NCI-H2081 (cell line): ENCODE measurements at places on chromosomes 2 and 18.

DNA sequence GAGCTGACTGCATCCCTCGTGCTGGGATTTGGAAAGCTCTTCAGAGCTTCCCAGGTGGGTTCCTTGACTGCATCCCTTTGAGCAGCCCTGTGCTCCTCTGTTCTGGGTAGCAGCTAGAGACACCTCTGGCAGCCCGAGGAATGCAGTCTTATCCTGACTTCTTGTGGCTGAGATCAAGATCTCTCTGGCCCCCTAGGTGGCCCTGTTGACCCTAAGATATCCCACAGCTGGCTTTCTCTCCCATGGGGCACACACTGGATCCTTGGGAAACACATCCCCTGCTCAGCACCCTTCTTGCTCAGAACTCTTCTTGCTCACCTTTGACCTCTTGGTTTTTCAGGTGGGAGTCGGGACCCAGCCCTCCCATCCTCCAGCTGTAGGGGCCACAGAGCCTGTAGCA is 237.2 kb downstream of the TSN start:
- no peak for DNase-seq

DNA sequence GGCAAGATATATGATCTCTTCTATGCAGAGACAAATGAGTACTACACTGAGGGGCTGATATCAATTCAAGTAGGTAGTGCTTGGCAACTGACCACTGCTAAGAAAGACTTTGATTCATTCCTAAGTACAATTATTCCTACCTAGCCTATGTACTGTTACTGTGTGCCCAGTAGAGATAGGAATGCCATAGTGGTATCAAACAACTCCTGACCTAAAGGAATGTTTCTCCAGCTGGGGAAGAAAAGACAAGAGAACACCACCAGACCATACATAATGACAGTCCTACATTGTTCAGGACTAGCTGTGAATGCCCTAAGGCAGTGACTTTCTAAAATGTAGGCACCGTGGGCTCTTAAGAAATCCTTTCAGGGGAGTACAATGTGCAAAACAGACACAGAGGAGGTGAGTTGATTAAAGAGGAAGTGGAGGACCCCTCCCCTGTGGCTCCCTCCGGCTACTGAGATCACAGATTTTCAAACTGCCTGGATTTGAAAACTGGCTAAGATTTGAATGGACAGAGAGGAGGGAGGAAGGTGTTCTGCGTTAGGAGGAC is 89.1 kb downstream of the ANTXR1 start:
- DNase-seq, result no peak

DNA sequence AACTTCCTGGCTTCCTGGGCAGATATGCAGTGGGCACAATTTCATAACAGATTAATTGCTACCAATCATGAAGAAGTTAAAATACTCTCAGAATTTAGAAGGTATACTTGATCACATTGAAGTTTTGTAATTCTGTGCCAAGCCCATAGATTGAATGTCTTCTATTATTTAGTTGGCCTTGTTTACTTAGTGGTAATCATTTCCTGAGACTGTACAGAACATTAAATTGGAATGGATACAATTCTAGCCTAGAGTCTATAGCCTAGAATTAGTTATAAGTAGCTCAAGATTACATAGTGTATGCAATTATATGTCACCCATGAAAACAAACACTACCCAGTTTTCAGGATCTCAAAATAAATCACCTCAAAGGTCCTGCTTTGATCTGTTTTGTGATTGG is 615.8 kb downstream of the XIRP2 start:
- DNase-seq, result peak; percentile 45

- DNase-seq, result peak; percentile 44
These were observed 46.2 kb downstream of the PARD6G start for GRCh38 chr18:80200932-80201672.

GRCh38 chr2:202510911-202511310 is 123.9 kb upstream of the FAM117B start:
- DNase-seq, result no peak

GRCh38 chr18:45119876-45120275 is 439.2 kb downstream of the SETBP1 start:
- DNase-seq, result no peak

DNA sequence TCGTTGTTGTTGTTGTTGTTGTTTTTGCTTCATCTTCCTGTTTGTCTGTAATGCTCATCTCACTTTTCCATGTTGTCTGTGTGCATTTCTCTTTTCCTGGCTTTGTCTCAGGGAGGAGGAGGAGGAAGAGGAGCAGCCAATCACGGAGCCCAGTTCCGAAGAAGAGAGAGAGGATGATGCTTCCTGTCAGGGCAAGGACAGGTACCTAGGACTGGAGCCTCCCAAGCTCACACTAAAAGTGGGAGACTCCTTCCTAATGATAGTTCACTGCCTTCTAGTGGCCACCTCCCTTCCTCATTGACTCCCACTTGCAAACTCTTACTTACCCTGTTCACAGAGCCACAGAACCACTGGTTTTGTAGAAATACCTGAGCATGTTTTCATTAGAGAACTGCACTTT is 179.6 kb downstream of the TPGS2 start:
- no peak for DNase-seq

DNA sequence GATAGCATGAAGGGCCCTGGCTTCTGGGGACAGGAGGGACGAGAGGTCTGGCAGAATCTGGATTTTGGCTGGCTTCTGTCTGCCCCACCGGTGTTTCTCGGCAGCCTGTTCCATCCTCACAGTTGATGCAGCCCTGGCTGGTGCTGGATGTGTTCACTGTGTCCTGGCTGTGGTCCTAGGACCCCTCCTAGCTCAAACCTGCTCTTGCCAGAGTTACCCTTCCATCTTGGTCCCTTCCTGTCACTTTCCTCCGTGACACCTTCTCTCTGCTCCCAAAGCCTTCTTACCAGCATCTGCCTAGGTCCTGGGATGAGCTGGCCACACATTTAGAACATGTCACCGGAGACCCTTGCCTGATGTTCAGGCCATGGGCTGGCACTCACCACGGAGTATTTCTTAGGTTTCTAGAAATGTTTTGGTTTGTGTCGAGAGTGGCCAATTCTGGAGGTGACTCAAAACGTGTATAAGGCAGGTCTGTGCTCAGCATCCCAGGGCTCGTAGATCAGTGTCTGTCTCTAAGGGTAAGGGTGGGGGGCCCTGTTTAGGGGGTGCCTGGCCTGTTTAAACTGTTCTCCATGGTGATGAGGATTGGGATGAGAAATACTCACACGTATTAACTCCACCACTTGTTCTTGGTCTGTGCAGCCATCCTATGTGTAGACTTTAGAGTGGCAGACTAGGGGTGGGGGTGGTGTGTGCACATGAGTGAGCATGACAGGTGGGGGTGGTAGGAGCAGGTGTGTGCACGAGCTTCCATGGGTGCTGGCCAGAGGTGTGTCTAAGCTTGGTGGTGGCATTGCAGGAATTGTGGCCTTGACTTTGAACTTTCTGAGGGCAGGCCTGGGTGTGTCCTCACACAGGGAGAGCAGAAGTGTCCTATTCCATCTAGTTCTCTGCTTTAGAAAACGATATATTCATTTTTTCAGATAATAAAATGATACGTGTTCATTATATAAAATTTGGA is 162.7 kb downstream of the DYSF start:
- no peak for DNase-seq

- DNase-seq, result no peak
These were observed 102.3 kb upstream of the SMAD7 start for GRCh38 chr18:49052891-49053644.

GRCh38 chr18:45482286-45482685 is 133.0 kb upstream of the SLC14A2 start:
- DNase-seq, result no peak

GRCh38 chr2:216880509-216881184 is 20.8 kb upstream of the TNP1 start:
- no peak for DNase-seq

GRCh38 chr2:168740360-168740759 is 62.1 kb upstream of the NOSTRIN start:
- no peak for DNase-seq

- DNase-seq, result no peak
These were observed 29.9 kb downstream of the CYP26B1 start for GRCh38 chr2:72117718-72118117.

- DNase-seq, result no peak
These were observed 224.2 kb downstream of the NUP35 start for GRCh38 chr2:183348492-183348891.

GRCh38 chr2:33304032-33304864 is 172.2 kb upstream of the RASGRP3 start:
- peak; percentile 61 for DNase-seq

- DNase-seq, result peak; percentile 86
These were observed 891 bp upstream of the FTCDNL1 start for GRCh38 chr2:199851883-199852282.

DNA sequence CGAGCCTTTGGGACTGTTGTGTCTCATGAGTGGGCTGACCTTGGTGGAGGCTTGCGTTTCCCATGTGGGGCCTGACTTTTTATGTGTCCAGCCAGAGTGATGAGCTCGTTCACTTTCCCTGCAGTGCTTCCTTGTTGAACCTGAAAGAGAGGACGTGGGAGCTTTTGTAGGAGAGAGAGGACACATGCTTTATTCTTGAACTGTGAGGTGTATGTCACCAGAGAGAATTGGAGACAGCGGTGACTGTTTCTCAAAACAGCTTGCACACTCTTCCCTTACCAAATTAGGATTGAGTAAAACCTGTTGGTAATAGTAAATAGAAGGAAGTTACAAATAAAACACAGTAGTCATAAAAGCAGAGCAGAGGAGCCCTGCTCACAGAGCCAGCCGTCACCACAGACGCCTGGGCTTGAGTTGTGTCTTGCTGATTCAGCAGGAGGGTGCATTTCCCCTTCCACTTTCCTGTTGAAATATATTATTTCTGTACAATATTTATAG is 60.7 kb downstream of the INPP4A start:
- no peak for DNase-seq

DNA sequence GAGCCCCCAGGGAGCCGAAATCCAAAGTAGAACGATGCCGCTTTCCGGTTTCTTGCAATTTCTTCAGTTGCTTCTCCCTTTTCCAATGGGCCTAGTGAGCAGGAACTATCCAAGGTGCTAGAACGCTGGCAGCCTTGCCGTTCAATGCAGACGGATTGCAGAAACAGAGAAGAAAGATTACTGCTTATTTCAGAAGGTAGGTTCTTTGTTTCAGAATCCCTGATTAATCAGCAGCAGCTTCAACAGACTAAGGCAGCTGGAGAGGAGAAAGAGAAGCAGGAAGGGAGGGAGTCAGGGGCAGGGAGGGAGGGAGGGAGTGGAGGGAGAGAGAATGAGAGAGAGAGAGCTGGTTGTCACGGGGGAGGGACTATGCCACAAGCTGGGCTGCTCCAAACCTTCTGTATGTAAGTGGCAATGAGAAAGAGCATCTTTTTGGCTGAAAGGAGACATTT is 576 bp downstream of the NYAP2 start:
- peak; percentile 74 for DNase-seq

DNA sequence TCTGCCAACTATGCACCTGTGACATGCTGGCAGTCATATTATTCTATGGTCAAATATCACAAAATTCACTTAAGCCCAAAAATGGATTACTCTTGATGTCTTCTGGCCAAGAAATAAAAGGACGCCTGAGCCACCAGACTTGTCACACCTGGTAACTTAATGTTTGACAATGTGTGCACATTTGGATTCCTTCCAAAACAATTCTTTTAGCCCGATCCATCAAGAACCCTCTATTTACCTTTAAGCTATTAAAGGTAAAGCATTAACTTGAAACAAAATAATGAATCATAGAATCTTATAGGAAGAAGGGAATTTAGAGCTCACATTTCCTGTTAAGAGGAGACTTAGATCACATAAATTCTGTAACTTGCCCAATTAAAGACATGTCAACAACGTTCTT is 46.5 kb upstream of the NFU1 start:
- DNase-seq, result peak; percentile 14

DNA sequence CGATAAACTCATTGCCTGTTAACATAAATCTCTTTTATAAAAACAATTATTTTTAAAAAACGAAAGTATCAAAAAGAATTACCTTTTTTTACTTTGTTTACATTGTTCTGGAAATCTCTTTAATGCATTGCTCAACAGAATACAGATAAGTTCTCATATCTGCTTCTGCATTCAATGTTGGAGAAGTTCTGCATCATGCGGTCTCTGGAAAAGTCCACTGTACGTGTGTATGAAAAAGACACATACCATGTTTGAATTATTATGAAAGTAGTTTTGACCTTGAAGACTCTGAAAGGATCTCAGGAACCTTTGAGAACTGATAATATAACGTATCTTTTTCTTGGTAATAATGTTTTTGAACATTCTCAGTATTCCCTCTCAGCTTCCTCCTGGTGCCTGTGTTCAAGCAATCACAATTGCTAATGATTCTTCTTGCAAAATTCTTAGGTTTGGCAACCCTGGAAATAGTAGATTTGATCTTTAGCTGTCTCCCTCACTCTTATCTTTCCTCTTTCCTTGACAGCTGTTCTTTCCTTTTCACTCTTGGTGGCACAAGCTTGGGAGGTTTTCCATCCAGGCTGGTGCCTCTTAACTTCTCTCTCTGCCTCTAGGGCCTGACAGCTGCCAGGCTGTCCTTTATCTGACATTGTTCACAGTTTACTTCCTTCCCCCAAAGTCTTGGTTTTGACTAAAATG is 12.4 kb upstream of the IL1R1 start:
- DNase-seq, result no peak

DNA sequence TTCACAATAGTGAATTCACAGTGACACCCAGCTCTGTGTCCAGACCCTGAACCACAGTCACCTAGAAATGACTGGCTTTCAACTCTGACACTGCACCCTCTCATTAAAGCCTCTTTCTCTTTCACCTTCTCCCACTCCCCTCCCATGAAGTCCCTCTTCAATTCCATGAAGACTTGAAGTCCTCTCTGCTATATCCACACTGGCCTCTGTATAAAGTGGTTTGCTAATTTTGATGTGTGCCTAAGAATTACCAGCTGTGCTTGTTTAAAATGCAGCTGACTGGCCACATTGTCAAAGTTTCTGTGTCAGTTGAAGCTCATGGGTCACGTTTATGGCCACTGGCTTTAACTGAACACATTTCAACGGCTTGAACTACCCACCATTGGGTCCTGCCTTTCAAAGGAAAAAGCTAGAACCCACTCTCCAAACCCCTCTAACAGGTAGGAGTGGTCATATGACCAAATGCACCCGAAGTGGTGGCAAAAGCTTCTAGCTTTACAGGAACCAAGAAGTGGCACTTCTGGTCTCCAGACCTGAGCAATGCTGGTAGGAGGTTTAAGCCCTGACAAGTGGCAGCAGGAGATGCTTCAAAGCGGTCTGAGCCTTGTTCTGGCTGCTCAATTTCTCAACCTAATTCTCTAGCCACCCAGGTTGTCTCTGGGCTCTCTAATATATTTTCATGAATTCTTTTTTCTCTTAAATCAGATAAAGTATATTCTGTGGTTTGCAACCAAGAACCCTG is 34.2 kb downstream of the B4GALT6 start:
- no peak for DNase-seq

- DNase-seq, result no peak
These were observed 820.0 kb downstream of the CPS1 start for GRCh38 chr2:211376410-211376809.

- no peak for DNase-seq
These were observed 232.9 kb downstream of the CDH7 start for GRCh38 chr18:65983750-65984149.

- peak; percentile 99 for DNase-seq
These were observed at the start of gene IMP4 for GRCh38 chr2:130342533-130343275. Gene IMP4 (plus strand): TSS chr2:130342897. CDS start chr2:130342933, 36 bp downstream.

GRCh38 chr2:238483021-238483420 is 56.3 kb downstream of the ASB1 start:
- no peak for DNase-seq

GRCh38 chr18:58416704-58417683 is 211.9 kb downstream of the ALPK2 start:
- no peak for DNase-seq
